Cerebellum (tissue), 4 donors: ENCODE measurements at places on chromosomes 1 and 21. TPM values are rescaled to one million over a fixed set of nuclear protein-coding genes. Genes with fewer than 3 reads are reported as not detected.

MSTO1 gene
- total RNA-seq: 42.5 TPM

S100A1 gene
- total RNA-seq: 1.5 TPM

SHISA4 gene
- 22.0 TPM for total RNA-seq

MFAP2 gene
- total RNA-seq: 17.7 TPM

ZDHHC18 gene
- 8.4 TPM for total RNA-seq
